ENCODE measurements at places on chromosomes 12 and 14. TPM values are rescaled to one million over a fixed set of nuclear protein-coding genes. Genes with fewer than 3 reads are reported as not detected.

DNA sequence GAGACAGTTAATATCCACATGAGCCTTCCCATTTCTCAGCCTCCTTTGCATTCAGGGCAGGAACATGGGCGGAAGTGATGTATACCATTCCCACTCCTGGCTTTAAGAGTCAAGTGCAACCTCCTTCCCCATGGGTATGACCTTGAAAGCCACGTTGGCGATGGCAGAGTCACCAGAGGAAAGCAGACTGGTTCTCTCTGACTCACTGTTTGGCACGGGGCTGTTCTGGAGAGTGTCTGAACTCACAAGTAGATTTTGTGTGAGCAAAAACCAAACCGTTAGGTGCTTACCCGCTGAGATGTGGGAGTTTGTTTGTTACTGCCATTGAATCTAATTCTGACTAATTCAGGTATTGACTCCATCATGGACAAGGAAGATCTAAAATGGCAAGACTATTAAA, 36.7 kb upstream of the PZP start:
- DNase-seq: no peak

DNA sequence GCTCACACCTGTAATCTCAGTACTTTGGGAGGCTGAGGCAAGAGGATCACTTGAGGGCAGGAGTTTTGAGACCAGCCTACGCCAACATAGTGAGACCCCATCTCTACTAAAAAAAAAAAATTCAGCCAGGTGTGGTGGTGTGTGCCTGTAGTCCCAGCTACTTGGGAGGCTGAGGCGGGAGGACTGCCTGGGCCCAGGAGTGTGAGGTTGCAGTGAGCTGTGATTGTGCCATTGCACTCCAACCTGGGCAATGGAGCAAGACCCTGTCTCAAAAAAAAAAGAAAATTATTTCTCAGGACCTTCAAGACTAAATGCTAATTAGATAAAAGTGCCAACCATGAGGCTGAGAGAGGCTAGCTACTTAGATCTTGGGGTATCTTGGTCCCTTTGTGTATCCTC, 23.5 kb downstream of the OTUB2 start:
- DNase-seq: no peak

- no peak for DNase-seq
Measured at GRCh38 chr12:109693653-109694600, 19.7 kb upstream of the FAM222A start.

DNA sequence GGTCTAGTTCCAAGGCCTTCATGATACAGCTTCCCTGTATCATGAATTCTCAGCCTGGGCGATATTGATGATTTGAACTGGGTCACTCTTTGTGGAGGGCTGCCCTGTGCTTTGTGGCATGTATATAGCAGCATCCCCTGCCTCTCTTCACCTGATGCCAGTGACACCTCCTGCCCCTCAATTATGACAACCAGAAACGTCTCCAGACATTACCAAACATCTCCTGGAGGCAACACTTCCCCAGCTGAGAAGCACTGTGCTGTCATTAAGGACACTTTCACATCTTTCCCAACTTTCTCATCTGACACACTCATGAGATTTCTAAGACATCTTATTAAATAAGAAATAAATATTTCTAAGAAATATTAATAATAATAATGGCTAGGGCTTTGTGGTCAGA, 315.3 kb downstream of the BCL11B start:
- no peak for DNase-seq

GRCh38 chr14:32382704-32383103, 53.6 kb downstream of the AKAP6 start:
- no peak for DNase-seq

DNA sequence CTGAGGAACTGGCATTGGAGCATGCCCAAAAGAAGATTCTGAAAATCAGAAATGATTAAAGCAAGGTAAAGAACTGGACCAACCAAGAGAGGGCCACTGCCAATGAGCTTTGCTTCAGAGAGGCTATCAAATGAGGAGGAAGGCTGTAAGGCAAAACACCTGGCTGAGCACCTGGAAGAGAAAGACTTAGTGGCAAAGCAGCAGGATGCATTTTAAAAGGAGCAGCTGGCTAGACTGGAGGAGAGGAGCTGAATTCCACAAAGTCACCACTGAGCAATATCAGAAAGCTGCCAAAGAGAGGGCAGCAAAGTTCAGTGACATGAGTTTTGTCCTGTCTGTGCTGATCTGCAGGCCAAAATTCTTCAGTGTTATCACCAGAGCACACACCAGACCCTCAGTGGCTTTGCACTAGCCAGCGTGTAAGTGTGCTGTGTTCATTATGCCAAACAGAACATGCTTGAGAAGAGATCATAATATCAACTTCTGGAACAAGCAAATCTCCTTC, 338.7 kb downstream of the TRHDE start:
- no peak for DNase-seq

DNA sequence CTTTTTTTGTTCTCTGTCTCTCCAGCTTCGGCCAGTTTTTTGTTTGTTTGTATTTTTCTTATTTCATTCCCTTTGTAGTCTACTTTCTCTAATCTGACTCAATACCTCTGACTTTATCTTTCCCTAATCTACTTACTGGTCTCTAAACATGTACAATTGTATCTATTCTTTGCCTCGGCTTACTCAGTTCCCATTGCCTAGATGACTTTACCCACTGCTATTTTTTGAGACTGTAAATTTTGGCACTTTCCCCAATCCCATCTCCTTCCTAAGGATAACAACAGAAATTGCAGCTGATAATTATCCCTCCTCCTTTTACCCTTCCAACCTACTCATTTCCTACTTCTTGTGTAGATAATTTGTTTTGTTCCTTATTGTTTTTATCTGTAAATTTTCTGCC, 511.1 kb downstream of the RPL10L start:
- no peak for DNase-seq

Gene KCNH3
- total RNA-seq: 5.2 TPM
